ENCODE measurements at places on chromosomes 7 and 10. TPM values are rescaled to one million over a fixed set of nuclear protein-coding genes. Genes with fewer than 3 reads are reported as not detected.

The CLEC5A gene
- 0.20 TPM for total RNA-seq

The TEX47 gene
- total RNA-seq = not detected

The CLRN3 gene
- total RNA-seq = not detected

The AKR1B1 gene
- total RNA-seq = 261 TPM

The HGF gene
- total RNA-seq = 3.3 TPM

- H3K27ac ChIP-seq = no peak overlapping the region
- no peaks in the 10 kb centered on the region for H3K27me3 ChIP-seq
- no peaks in the 10 kb centered on the region for H3K36me3 ChIP-seq
- H3K4me3 ChIP-seq = no peak overlapping the region
- peak; percentile 14 for DNase-seq
These were observed 60.6 kb upstream of the ANTXRL start for GRCh38 chr10:46226232-46226631.

GRCh38 chr7:131016230-131016629 is 282.2 kb upstream of the KLF14 start:
- no peaks in the 10 kb centered on the region for H3K27me3 ChIP-seq
- H3K36me3 ChIP-seq = peaks cover 3% of the 10 kb centered on the region
- H3K27ac ChIP-seq = no peak overlapping the region
- DNase-seq = no peak

DNA sequence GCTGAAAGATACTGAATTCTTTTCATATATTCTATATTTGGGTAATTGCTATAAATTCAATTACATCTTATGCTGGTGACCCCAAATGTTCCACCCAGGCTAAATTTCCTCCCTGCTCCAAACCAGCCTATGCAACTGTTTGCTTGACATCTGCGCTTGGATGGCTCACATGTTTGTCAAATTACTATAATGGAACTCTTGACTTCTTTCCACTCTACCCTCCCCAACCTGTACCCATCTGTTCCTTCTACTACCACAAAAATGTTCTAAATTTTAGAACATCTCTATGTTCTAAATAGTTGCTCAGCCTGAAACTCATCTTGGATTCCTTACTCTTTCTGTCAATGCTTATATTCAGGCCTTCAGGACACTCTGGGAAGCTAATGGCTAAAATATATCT is 249.9 kb upstream of the SMIM30 start:
- H3K4me3 ChIP-seq = no peak overlapping the region
- no peak for DNase-seq
- H3K4me1 ChIP-seq = no peaks in the 10 kb centered on the region
- H3K27me3 ChIP-seq = no peaks in the 10 kb centered on the region
- no peaks in the 10 kb centered on the region for H3K36me3 ChIP-seq

DNA sequence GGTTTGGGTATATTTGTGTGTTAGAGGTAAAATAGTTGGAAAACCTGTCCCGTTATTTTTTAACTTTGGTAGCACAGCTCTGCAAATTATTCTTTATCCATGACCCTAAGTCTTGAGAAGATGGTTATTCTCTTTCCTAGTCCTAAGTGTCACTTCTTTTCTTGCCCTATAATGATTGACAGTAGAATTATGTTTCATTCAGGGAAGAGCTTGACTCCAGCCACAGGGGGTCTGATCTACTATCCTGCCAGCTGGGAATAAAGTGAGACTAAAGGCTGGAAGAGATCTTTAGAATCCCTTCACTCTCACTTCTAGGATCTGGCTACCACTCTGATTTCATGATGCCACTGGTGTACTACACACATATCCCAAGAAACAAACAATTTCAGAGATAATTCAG is 90.4 kb downstream of the PHTF2 start:
- no peak overlapping the region for H3K4me3 ChIP-seq
- no peak overlapping the region for H3K27ac ChIP-seq
- DNase-seq = no peak
- peaks cover 4% of the 10 kb centered on the region for H3K4me1 ChIP-seq
- H3K27me3 ChIP-seq = no peaks in the 10 kb centered on the region
- H3K36me3 ChIP-seq = no peaks in the 10 kb centered on the region

- no peak for DNase-seq
- H3K27me3 ChIP-seq = no peaks in the 10 kb centered on the region
- no peaks in the 10 kb centered on the region for H3K4me1 ChIP-seq
- H3K27ac ChIP-seq = no peak overlapping the region
These were observed 512.9 kb downstream of the ATRNL1 start for GRCh38 chr10:115606086-115606485.

- no peak overlapping the region for H3K4me3 ChIP-seq
- no peaks in the 10 kb centered on the region for H3K36me3 ChIP-seq
- no peak for DNase-seq
- H3K4me1 ChIP-seq = no peaks in the 10 kb centered on the region
- H3K27me3 ChIP-seq = no peaks in the 10 kb centered on the region
These were observed 313.8 kb upstream of the BMPER start for GRCh38 chr7:33591490-33591889.

DNA sequence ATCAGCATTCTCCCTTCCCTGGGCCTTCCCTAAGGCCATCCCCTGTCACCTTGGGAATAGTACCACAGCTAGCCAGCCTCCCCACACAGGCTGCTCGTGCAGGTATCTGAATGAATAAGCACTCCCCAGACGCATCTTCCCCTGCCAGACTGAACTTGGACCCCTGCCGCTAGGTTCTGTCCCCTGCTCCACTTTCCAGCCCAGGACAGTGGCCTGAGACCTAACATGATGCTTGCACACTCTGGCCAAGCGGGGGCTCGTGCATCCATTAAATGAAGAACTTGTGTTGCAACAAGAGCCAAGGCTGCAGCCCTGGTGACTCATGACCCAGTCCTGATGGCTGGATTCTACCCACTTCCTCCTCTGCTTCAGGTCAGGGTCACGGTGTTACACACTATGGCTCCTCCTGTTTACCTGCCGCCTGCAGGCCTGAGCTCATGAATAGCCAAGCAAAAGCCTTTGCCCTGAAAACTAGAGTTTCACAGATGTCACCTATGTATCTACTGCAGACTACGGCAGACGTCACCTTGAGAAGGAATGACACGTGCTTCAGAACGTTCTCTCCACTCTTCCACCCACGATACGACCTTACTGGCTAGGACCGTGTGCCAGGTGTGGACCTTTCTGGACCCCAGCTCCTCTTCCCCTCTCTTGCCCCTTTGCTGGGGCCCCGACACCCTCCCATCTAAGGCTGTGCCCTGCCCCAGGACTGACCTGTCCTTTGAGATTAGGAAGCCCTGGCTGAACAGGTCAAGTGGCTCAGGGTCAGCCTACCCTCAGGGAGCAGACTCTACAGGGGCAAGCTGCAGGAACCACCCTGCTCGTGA is 6.5 kb downstream of the ASB13 start:
- no peak for DNase-seq
- no peaks in the 10 kb centered on the region for H3K36me3 ChIP-seq

GRCh38 chr10:49527061-49527460 is 11.9 kb downstream of the ERCC6 start:
- no peak for DNase-seq
- peaks cover 98% of the 10 kb centered on the region for H3K36me3 ChIP-seq
- no peak overlapping the region for H3K27ac ChIP-seq
- H3K4me3 ChIP-seq = no peak overlapping the region
- H3K27me3 ChIP-seq = no peaks in the 10 kb centered on the region

GRCh38 chr7:129434675-129435318 is 565 bp downstream of the STRIP2 start:
- no peaks in the 10 kb centered on the region for H3K27me3 ChIP-seq
- peaks cover 18% of the 10 kb centered on the region for H3K4me1 ChIP-seq
- H3K27ac ChIP-seq = peak overlapping the region; percentile 55
- no peaks in the 10 kb centered on the region for H3K36me3 ChIP-seq

- no peaks in the 10 kb centered on the region for H3K27me3 ChIP-seq
- H3K36me3 ChIP-seq = no peaks in the 10 kb centered on the region
- H3K4me1 ChIP-seq = no peaks in the 10 kb centered on the region
These were observed 37.6 kb downstream of the SORCS3 start for GRCh38 chr10:104678658-104679057.
